ENCODE measurements at places on chromosomes 4 and X.

- DNase-seq = no peak
Observed at GRCh38 chr4:384311-385010, 46.8 kb downstream of the ZNF141 start.

DNA sequence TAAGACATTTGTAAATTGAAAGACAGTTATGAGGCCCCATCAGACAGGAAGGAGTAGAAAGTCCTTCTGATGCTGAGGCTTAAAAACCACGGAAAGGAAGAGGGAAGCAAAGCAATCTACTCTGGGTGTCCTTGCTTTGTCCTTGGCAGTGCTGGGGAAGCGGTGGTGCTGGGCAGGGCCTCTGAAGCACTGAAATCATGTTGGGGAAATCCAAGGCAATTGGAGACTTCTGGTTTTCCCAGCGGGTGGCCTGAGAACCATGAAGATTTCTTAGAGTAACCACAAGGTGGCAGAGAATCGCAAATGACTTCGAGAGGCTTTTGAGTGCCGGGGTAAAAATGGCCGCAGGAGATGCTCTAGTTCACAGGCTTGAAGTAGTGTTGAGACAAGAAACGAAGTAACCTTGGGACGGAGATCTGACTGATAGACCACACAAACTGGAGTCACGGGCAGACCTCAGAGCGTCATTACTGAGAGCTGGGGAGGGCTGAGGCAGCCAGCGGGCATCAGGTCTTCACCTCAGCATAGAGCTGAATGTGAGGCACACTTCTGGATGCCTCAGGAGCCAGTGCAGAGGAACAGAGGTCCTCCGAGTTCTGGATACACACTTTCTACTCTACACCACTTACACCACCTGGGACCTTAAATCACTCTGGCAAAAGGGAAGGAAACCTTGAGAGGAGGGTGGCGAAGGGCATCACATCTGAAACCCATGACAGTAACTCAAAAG is 130.7 kb upstream of the GPRIN3 start:
- DNase-seq = peak; percentile 60

- no peak for DNase-seq
Observed at GRCh38 chr4:24876431-24876830, 36.4 kb downstream of the CCDC149 start.

DNA sequence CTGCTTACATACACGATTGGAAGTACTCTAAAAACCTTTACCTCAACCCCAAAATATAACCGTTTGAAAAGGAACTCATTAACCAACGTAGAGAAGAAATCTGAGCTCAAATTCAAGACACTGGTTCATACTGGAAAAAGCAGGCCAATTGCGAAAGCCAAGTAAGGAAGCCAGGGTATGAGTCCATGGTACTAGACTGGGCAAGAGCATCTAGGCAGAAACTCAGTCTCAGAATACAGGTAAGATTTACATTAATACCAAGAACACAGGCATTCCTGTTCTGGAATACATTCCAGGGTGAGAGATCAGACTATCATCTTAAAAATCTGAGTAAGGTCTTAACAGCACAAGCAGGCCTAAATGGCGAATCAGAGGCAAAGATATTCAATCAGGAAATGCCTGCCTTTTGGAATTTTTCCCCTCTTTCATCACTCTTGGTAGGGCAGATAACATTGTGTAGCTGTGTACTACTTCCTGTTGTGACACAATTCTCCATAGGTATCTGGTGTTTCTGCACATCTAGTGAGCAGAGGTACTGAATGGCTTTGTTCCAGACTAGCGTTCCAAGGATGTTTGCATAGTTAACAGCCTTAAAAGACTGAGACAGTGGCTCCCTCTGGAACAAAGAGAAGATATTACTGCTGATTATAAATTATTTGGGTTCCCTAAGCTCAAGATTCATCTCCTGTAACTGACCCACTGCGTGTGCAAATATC is 311.3 kb downstream of the PCDH19 start:
- DNase-seq = no peak

DNA sequence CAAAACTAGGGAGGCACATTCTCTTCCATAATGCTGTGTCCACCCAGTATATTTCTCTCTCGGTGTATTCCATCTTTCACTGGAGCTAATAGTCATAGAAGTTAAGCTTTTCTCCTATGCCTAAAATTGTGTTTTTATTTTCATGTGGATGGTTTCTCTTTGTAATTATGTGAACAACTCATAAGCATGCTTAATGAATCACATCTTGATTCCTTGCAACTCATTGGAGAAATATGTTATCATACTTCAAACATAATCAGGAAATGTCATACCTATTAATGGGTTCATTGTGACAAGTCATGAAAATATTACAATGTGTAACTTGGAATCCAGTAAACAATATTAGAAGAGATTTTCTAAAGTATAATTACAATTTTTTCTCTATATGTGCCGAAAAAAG is 186.3 kb downstream of the SLC7A11 start:
- DNase-seq = no peak

DNA sequence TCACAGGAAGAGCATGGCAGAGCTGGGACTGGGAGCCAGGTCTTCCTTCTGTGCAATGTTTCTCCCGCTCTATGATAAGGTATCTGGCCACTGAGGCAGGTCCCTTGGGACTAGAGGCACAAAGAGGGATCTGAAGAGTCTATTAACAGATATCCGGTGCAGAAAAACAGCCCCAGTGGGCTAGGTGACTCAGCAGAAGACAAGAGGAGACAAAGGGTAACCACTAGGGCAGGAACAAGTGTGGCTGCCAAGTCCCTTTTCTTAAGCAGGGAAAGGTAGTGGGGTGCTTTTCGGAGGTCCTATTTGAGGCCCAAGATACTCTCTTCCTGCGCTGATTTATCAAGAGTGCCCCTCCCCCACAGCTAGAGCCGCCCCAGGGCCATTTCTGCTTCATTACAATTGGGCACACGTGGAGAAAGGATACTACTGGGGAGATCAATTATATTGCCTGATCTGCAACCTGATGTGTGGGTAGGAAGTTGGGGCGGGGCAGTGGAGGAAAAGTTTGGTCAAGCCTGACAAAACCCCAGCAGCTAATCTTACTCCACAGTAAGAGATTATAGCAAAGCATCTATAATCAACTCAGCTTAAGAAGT is at the start of gene DGAT2L6:
Gene DGAT2L6 (plus strand): TSS at position 546 of the 596 bp plus-strand sequence. CDS start 100 bp downstream, outside the sequence.
- no peak for DNase-seq

- peak; percentile 21 for DNase-seq
Observed at GRCh38 chrX:119692191-119693039, 553 bp downstream of the SEPTIN6 start.

Measured in AML-193 (cell line).